ENCODE measurements at places on chromosomes 1 and 21. TPM values are rescaled to one million over a fixed set of nuclear protein-coding genes. Genes with fewer than 3 reads are reported as not detected.

GBP6 gene
- 0.09 TPM for total RNA-seq

DMRTA2 gene
- total RNA-seq, result not detected

DNA sequence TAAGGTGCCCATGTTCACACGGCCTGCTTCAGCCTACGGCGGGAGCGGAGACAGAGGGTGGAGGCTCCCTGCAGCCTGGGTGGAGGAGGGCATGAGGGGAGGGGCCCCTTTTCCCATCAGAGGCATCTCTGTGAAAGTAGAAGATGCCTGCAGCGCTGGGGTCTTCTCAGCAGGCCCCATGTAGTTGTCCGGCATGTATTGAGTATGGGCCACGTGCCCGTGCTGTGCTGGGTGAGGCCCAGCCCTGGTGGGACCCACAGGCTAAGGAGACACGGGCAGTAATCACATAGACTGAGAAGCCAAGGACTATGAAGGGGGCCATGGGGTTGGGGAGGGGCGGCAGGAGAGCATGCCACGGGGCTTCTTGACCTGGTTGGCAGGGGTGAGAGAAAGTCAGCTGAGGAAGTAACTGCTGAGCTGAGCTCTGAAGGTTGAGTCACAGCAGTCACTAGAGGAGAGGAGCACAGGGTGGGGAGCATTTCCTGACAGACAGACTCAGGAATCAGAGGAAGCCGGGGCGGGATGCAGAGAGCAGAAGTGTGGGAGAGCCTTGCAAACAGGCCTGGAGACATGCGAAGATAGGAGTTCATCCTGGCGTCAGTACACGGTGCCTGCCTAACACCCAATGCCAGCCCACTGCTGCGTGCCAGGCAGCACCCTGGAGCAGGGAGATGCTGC is 21.6 kb downstream of the PSEN2 start:
- DNase-seq, result peak; percentile 41

DNA sequence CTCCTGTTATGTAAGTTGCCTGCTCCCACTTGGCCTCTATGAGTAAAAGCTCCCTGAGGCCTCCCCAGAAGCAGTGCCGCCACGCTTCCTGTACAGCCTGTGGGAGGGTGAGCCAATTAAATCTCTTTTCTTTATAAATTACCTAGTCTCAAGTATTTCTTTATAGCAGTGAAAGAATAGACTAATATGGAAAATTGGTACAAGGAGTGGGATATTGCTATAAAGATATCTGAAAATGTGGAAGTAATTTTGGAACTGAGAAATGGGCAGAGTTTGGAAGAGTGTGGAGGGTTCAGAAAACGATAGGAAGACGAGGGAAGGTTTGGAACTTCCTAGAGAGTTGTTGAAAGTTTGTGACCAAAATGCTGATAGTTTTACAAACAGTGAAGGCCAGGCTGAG is 572.3 kb downstream of the MATN1 start:
- DNase-seq, result no peak

- peak; percentile 70 for DNase-seq
These were observed 60.7 kb upstream of the ATP5PO start for GRCh38 chr21:33976082-33977016.

DNA sequence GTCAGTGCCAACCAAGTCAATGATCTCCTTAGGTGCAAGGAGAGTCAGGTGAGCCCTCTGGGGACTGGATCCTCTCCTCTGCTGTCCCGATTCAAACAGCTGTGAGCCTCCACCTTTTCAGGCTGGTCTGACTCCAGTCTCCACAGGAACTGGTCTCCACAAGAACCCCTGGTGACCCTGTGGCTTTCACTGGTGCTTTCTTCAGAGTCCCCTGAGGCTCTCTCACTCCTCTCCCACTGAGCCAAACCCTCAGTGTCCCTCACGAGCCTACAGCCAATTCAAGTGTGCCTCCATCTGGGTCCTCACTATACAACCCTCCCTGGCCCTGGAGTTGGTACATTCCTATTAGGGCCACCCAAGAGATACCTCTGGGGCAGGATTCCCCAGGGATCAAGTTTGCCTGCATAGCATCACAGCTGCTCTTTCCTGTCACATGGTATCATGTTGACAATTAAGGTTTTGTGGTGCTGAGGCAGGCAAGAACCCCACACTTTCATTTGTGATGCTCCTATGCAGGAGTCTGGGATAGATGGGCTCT is 5.2 kb upstream of the NGF start:
- DNase-seq, result no peak

Data from right cardiac atrium (tissue), 5 donors.